Bronchial epithelial cell (primary cell): ENCODE measurements at places on chromosomes 5 and 9.

GRCh38 chr9:105127863-105128220 lies 116.6 kb upstream of the SLC44A1 start:
- DNase-seq: peak; percentile 71

DNA sequence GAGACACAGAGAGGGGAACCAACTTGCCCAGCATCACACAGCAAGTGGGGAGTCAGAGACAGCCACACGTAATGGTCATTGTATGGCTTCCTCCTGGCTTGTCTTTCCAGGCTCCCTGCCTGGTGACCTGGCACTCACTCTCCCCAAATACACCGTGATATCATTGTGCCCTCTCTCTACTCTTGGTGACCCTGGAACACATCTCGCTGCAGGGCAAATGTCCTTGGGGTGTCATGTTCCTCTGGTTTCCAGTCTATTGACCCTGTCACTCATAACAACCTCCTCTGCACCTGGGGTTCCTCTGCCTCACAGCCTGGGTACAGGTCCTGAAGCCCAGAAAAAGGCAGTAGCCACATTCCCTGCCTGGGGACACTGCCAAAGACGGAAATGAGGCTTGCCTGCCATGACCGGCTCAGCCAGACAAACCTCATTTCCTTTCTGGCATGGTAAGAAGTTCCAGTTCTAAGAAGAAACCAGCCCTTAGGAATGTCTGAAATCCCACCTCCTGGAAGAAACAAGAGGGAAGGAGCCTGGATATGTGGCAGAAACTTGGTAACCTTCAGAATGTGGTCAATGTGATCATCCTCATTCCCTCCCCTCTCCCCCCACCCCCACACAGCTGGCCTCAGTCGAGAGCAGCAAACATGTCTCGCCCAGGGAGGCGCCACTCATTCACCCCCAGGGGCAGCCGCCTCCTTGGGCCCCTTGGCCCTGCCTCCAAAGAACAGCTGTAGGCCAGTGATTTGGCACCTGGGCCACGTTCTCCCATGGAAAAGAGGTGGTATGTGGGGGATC lies 30.6 kb upstream of the SMU1 start:
- peak; percentile 73 for DNase-seq

DNA sequence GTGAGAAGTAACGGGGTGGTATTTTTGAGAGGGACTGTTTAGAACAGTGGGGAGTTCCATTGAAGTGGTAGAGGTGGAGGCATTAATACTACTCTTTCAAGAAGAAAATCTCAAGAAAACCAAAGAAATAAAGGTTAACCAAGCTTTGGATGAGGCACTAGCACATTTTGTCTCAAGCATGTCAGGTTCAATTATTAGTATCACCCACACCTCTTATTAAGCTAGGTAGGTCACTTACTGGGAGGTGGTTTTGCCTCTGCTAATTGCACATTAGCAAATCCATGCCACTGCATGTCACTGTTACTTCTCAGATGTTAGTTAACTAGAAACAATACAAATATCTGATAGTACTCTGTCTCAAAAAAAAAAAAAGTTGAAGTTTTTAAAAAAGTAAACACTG lies 10.2 kb downstream of the RABGAP1 start:
- no peak for DNase-seq

DNA sequence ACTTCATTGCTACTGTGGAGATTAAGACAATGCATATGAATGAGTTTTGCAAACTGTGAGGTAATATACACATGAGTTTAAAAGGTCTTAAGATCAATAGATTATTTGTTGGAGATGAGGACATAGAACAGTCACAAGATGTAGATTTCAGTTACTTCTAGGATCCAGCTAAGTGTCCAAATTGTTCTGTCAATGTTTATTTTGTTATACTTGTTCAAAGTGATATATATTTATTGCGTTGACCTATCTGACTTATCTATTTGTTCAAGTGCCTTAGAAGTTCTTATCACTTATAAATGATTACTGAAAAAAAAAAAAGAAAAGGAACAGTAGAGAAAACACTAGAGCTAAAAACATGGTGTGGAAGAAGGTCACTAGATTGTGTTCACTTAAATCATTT lies 75.6 kb upstream of the GRIN3A start:
- no peak for DNase-seq

GRCh38 chr5:10118150-10118549 lies 131.5 kb downstream of the ATPSCKMT start:
- DNase-seq: no peak

- DNase-seq: peak; percentile 25
Observed at GRCh38 chr5:122896598-122897282, 51.3 kb downstream of the SNX24 start.

DNA sequence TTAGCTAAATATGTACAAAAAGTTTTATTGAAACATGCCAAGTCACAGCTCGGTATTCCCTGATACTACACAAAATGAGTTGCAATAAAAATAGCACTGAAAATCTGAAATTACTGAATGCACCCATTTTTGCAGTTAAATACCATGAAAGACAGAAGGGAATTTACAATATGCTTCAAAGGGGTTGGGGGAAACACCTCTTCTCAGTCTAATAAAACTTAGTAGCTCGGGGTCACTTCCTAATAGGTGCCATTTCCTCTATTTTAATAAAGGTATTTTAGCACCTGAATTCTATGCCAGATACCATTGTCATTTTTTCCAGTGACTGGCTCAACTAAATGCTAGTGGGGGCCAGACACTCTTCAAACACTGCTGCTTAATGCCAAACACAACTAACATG lies 204.1 kb upstream of the MEF2C start:
- no peak for DNase-seq

DNA sequence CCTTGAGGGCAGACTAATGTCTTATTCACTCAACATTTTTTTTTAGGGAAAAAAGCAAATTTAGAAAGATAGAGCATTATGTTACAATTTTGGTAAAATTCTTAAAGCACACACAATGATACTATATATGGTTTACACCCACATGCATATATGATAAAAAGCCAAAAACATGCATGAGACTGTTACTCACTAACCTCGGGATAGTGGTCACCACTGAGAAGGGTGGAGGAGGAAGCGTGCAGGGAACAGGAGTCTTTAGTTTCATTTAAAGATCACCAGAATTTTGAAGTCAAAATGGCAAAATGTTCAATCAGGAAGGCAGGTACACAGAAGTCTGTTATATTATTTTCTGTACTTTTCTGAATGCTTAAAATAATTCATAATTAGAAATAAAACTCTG lies 9.2 kb downstream of the ARL15 start:
- peak; percentile 32 for DNase-seq

- peak; percentile 37 for DNase-seq
Observed at GRCh38 chr9:5876711-5877110, 14.0 kb upstream of the MLANA start.

GRCh38 chr9:104238668-104239067 lies 144.6 kb downstream of the SMC2 start:
- no peak for DNase-seq

- peak; percentile 10 for DNase-seq
Observed at GRCh38 chr5:77828445-77828844, 52.3 kb upstream of the TBCA start.

DNA sequence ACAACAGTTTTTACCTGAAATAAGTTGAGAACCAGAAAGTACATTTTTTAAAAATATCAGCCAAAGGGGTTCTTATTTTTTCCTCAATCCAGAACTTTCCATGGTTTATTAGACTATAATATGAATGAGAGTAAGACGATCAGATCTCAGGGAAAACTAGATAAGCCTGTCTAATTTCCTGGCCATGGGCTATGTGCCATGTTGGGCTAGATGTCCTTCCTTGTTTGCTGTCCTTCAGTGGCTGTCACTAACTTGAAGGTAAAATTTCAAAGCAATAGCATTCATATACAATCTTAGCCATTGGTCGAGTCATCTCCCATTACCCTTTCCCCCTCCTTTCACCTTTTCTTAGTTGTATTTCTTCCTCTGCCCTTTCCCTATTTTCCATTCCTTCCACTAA lies 179.5 kb upstream of the PPP1R2B start:
- no peak for DNase-seq

GRCh38 chr5:137142764-137143605 lies 356.1 kb downstream of the SPOCK1 start:
- peak; percentile 96 for DNase-seq

DNA sequence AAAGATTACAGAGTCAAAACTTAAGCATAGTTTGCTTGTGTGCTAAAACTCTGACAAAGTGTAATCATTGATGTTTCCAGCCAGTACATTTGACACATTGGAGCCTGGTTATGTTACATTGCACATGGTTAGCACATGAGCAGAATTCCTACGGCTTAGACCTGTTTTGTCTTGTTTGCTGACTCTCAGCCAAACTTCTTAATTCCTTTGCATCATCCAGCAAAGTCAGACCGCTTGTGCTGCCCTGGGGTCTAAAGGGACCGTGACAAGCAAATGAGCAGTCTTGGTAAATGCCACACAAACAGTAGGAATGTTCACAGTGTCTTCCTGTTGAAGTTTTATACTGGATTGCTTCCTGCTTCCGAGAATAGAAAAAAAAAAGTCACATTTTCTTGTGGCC lies 72.0 kb upstream of the ENTREP1 start:
- peak; percentile 97 for DNase-seq
